Vagina (tissue), 2 donors: ENCODE measurements at places on chromosomes 2 and 18.

DNA sequence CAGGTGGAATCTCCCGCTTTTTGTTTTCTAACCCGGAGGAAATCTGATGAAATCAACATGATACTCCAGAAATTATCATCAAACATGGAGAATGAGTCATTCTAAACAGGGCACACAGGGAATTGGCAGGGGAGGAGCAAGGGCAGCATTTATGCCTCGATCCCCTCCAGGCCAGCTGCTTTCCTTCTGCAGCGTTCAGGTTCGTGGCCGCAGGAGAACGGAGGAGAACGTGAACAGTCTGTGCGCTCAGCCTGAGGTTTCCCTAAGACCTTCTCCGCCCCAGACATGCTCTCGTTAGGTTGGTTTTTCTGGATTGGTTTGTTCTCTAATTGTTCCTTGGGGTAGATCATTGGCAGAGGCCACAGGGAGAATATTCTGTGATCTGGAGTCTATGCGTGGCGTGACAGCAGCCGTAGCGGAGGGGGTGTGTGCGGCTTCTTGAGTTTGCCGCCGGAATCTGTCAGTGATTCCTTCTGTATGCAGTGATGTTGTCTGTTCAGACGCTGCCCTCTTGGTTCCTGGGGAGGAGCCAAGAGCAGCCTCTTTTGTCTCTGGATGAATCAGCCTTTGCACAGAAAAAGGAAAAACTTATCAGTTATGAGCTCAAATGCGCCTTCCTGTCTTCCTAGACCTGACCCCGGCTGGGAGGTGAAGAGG is 75.9 kb downstream of the SH3BP4 start:
- H3K4me3 ChIP-seq, result no peak overlapping the region
- DNase-seq, result no peak
- H3K27ac ChIP-seq, result peak overlapping the region; percentile 36
- H3K36me3 ChIP-seq, result no peaks in the 10 kb centered on the region

DNA sequence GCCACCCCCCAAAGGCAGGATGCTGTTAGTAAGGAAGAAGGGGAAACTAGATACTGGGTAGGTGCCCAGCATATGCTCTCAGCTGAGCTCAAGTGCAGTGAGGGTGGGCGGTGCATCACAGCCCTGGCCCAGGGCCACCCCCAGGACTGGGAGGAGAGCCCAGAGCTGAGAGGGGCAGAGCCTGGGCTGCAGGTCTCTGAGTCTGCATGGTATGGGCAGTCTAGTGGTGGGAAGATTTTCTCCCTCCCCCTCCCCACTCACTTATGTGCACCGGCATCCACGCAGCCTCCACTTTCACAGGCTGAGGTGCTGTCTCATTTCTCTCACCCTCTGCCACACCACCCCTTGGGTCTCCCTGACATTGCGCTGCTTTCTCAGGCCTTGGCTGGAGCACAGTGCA is 48.5 kb upstream of the CAB39 start:
- no peaks in the 10 kb centered on the region for H3K36me3 ChIP-seq
- H3K27ac ChIP-seq, result no peak overlapping the region
- no peak overlapping the region for H3K4me3 ChIP-seq

- no peak overlapping the region for H3K27ac ChIP-seq
- H3K4me3 ChIP-seq, result no peak overlapping the region
- H3K4me1 ChIP-seq, result peaks cover 34% of the 10 kb centered on the region
- DNase-seq, result no peak
Observed at GRCh38 chr2:224545884-224546644, 39.1 kb downstream of the CUL3 start.

- peaks cover 16% of the 10 kb centered on the region for H3K36me3 ChIP-seq
- no peak overlapping the region for H3K4me3 ChIP-seq
- no peaks in the 10 kb centered on the region for H3K27me3 ChIP-seq
Observed at GRCh38 chr2:159246325-159246988, 40.0 kb downstream of the WDSUB1 start.

DNA sequence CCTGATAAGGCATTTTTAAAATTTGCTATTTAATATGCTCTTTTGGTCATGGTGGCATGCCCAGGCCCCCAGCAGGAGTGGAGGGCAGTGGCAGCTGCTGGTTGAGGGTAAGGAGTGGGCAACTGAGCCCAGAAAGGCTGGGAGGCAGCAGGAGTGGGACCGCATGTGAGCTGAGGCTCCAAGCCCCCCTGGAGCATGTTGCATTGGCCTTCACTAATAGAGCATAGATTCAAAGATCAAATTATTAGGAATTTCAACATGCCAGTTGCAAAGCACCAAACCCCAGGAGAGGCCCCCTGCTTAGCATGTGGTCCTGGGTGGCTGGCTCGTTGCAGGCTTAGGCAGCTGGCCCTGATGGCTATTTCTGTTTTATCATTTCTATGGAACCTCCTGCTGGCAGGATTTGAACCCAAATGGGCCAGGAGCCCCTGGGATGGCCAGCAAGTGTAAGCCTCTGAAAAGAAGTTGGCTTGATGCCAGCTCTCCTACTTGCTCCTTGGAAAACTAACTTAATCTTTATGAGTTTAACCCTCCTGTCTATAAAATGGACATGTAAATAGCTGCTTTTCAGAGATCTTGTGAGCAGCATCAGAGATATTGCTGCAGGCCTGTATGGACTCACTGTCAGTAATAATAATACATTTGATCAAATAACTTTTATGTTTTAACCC is 42.1 kb upstream of the TMEM131 start:
- DNase-seq, result no peak
- H3K36me3 ChIP-seq, result no peaks in the 10 kb centered on the region
- H3K27ac ChIP-seq, result no peak overlapping the region

DNA sequence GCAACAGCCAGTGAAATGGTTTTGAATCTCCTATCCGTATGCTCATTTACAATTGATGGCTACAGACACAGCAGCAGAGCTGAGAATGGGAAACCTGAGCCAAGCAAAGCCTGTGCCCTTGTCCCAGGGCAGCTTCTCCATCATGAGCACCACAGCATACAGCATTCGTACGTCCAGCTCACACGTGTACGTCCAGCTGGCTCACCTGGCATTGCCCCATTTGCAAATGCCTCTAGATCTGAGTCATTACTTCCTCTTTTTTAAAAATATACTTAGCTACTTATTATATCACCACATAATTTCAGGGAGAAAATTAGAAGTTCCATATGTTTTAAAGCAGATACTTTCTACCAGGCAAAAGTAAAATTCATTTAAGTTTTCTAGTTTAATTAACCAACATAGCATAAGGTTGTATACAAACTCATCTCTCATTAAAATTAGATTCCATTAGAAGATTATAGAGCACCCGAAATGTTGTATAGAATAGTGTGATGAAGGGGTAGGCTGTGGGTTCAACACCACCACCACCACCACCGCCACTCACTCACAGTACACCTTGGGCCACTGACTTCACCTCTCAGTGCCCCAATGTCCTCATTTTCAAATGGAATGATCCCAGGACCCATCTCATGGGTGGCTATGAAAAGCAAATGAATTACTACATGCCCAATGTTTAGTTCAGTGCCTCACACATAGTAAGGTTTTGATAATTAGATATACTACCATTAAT is 31.4 kb upstream of the TMEM177 start:
- no peaks in the 10 kb centered on the region for H3K4me1 ChIP-seq
- DNase-seq, result no peak
- H3K27me3 ChIP-seq, result no peaks in the 10 kb centered on the region
- H3K4me3 ChIP-seq, result no peak overlapping the region

DNA sequence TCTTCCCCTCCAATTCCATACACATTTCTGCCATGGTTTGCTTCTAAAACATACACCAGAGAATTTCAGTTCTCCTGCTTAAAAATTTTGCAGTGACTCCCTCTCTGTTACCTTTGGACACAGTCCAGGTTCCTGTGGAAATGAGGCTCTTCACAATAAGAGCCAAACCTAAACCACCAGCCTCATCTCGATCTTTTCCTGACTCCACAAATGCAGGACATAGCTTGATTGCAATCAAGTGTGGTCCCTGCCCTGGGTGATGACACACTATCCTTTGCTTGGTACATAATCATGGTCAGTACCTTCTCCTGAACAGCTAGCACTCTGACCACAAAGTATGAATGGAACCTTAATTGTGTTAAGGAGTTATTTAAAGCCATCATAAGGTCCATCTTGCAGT is 134.9 kb upstream of the CHAC2 start:
- no peaks in the 10 kb centered on the region for H3K36me3 ChIP-seq
- no peaks in the 10 kb centered on the region for H3K4me1 ChIP-seq
- no peaks in the 10 kb centered on the region for H3K27me3 ChIP-seq
- no peak for DNase-seq

GRCh38 chr2:20060106-20060505 is 8.7 kb upstream of the LAPTM4A start:
- H3K27me3 ChIP-seq, result no peaks in the 10 kb centered on the region
- no peak overlapping the region for H3K27ac ChIP-seq
- no peaks in the 10 kb centered on the region for H3K36me3 ChIP-seq

DNA sequence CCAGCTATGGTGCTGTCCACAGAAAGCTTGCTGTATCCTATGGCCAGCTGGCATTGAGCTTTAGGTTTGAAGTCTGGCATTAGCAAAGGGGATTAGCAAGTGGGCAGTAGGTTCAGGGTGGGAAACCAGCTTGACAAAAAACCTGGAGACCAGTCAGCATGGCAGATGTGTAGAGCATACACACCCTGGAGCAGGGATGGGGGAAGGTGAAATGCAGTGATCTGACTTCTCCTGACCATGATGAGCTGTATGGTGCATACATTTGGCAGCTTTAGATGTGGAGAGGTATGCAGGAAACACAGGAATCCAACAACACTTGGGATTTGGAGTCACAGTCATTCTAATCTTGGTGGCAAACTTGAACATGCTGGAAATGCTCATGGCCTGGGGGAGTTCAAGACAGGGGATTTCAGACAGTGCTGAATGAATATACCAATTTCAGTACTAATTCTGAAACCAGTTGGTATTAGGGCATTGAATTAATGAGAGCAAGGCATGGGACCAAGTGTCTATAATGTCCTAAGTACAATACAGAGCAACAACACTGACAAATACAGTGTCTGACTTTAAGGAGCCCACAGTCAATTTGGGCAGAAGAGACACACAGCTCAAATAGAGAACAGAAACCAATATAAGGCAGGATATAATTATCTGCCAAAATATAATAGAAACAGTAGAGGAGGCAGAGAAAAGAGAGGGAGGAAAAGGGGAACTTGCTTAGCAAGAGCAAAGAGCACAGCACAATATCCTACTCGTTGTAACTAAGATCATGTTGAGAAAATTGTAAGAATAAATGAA is 11.8 kb downstream of the ARHGAP15 start:
- H3K4me1 ChIP-seq, result no peaks in the 10 kb centered on the region
- no peak overlapping the region for H3K4me3 ChIP-seq
- no peaks in the 10 kb centered on the region for H3K36me3 ChIP-seq
- no peak for DNase-seq
- H3K27ac ChIP-seq, result no peak overlapping the region

DNA sequence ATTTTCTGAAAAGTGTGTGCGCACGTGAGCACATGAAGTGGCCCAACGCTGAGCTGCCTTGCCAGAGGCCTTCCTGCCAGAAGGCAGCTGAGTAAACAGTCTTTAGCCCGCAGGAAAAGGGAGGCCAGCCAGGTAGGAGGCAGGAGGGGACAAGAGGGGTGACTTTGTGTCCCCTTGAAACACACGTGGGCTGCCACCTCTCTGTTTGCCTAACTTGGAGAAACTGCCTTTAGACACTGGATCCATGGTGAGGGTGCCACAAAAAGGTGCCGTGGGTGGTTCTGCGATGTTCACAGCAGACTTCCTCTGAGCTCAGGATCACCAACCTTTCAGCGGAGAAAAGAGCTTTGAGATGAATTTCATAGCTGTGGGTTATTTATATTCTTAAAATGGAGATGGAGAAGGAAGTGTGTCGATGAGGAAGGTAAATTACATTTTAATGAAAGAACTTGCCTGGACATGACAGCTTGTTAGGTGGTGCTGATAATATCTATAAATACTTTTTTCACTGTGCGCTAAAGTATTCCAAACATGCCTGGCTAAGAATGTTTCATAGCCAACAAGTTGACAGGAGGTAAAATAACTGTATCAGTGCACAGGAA is 36.6 kb upstream of the ASB1 start:
- no peak overlapping the region for H3K4me3 ChIP-seq
- no peak overlapping the region for H3K27ac ChIP-seq
- H3K27me3 ChIP-seq, result no peaks in the 10 kb centered on the region
- no peak for DNase-seq
- no peaks in the 10 kb centered on the region for H3K36me3 ChIP-seq
- no peaks in the 10 kb centered on the region for H3K4me1 ChIP-seq

DNA sequence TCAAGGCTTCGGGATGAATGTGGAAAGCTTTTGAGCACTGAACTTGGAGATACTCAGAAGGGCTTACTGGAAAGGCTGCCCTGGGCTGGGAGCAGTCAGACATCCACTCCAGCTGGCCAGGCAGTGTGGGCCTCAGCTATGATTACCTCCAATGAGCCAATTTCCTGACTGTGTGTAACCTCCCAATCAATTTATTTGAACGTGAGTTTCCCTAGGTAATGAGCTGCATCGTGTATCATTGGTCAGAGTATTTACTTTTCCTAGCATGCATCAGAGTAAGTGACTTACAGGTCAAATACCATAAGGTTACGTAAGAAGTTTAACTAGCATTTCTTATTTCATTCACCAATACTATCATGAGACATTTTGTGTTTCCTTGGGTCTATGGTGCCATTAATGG is 11.0 kb upstream of the CTAGE1 start:
- H3K4me3 ChIP-seq, result no peak overlapping the region
- peaks cover 10% of the 10 kb centered on the region for H3K4me1 ChIP-seq
- no peak overlapping the region for H3K27ac ChIP-seq
- H3K27me3 ChIP-seq, result no peaks in the 10 kb centered on the region

DNA sequence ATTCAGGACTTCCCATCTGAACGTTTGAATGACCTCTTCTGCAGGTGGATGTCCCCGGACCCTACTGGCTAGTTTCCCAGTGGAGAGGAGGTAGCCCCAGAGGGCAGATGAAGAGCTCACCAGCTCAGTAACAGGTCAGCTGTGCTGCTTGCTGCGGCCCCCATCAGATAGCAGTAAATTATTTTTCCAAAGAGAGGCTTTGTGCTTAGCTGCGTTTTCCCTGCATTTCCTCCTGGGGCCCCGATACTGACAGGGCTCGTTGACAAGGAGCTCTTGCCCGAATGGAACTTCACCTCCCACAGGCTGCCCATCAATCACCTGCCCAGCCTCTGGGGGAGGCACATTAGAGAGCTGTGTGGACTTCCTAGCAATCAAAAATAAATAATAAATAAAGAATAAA is 185.8 kb downstream of the DOK6 start:
- H3K4me1 ChIP-seq, result no peaks in the 10 kb centered on the region
- H3K27ac ChIP-seq, result no peak overlapping the region
- H3K36me3 ChIP-seq, result no peaks in the 10 kb centered on the region
- no peak for DNase-seq
- H3K27me3 ChIP-seq, result no peaks in the 10 kb centered on the region

GRCh38 chr2:29000481-29000880 is 19.4 kb downstream of the TOGARAM2 start:
- H3K27ac ChIP-seq, result no peak overlapping the region
- DNase-seq, result no peak
- H3K27me3 ChIP-seq, result no peaks in the 10 kb centered on the region
- peaks cover 4% of the 10 kb centered on the region for H3K4me1 ChIP-seq
- no peaks in the 10 kb centered on the region for H3K36me3 ChIP-seq
